A549 (cell line): ENCODE measurements at places on chromosomes 3 and 15.

- DNase-seq = no peak
Measured at GRCh38 chr3:39323494-39323893, 6.0 kb upstream of the CCR8 start.

- no peak for DNase-seq
Measured at GRCh38 chr3:7038394-7038793, 177.5 kb downstream of the GRM7 start.

GRCh38 chr3:162738784-162739183 lies 1242.2 kb downstream of the OTOL1 start:
- DNase-seq = no peak

GRCh38 chr15:58839485-58839884 lies 68.4 kb downstream of the MINDY2 start:
- peak; percentile 33 for DNase-seq

- no peak for DNase-seq
Measured at GRCh38 chr3:49855662-49856061, 702 bp downstream of the TRAIP start.

- DNase-seq = no peak
Measured at GRCh38 chr3:146464783-146465182, 4.6 kb downstream of the PLSCR2 start.

DNA sequence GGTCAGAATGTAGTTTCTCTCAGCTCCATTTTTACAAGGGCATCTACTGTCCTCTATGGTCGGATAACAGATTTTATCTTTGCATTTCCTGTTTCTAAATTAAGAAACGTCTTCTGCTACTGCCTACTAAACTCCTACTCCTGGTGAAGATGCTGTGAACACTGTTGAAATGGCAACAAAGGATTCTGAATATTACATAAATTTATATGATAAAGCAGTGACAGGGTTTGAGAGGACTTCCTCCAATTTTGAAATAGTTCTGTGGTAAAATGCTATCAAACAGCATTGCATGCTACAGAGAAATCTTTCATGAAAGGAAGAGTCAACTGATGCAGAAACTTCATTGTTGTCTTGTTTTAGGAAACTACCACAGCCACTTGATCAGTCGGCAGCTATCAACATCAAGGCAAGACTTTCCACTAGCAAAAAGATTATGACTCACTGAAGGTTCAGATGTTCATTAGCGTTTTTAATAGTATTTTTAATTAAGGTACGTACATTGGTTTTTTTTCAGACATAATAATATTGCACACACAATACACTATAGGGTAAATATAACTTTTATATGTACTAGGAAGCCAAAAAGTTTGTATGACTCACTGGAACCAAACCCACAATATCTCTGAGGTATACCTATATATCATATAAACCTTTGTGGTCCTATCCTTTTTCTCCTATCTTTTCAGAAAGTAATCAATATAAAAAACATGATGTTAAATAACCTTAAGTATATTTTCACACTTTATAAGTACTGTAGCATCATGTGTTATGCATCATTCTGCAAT lies 156.1 kb downstream of the STAG1 start:
- DNase-seq = no peak

DNA sequence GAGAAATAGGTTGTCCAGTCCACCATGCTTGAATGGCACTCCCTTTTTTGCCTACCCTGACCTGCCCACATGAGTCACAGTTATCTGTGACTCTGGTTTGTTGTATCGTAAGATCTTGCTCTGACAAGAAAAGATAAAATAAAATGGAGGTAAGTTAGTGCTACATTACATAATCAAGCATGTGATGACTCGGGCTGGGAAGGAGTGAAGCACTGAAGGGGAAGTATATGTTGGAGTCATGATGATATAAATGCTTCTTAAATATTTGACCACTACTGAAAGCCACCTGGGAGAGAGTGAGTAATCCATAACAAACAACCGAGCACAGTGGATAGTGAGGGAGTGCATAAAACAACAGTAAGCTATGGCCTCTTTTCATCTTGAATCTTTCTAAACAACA lies 124.4 kb downstream of the SHOX2 start:
- peak; percentile 9 for DNase-seq

DNA sequence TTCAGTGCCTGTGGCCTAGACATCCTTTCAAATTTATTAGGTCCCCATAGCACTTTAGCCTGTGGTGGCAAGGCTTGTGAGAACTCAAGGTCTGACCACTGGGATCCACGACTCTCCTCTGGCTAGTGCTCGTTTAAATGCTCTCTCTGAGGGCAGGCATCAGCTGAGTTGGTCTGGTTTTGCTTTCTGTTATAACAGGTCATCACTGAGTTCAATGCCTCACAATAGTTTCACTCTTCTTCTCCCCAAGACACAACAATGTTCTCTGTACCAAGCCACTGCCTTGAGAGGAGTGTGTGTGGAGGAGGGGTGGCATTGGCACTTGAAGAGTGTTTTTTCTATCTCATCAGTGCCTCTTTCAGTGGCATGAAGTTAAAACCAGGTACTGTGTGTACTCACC lies 7.6 kb downstream of the OR5K4 start:
- no peak for DNase-seq

DNA sequence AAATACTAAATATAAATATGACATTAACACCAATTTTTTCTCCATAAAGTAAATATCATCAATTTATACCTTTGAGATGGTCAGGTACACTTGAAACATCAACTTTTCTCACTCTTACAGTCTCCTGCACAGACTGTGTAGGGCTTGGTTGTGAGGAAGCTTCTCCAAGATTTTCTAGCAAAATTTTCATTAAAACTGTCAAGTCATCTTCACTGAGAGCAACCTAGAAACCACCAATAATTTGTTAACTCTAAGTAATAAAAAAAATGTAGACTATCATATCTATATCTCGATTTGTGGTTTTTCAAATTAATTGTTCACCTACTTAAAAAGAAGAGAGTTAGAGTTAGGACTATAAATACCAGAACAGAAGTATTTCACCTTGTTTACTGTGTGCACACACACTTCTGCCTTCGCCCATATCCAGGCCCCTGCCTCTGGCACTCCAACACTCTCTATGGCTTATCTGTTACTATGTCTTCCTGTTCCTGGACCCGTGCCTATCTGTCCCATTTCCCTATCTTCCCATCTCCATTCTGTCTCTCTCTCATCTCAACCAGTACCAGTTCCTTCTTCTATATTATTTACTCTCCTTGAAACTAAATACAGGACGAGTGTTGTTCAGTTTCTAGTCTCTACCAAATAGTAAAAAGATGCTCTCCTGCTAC lies 123.6 kb downstream of the VPS13C start:
- DNase-seq = no peak

GRCh38 chr3:69231929-69232440 lies 109.6 kb upstream of the LMOD3 start:
- DNase-seq = no peak

- DNase-seq = no peak
Measured at GRCh38 chr3:16355828-16356227, 90.8 kb downstream of the OXNAD1 start.

- DNase-seq = no peak
Measured at GRCh38 chr3:185477316-185477715, 21.5 kb downstream of the TMEM41A start.

DNA sequence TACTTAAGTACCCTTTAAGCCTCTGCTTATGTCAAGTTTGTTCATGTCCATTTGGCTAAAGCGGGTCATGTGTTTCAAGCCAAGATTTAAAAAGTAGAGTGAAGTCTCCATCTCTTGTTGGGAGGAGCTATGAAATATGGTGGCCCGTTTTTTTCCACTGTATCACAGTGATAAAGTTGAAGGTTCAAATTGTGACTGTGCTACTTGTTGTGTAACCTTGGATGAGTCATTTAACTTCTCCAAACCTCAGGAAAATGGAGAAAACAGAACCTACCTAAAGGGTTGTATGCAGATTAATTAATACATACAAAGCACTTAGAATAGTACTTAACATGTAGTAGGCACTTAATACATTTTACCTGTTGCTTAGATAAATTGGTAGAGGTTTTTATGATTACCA lies 43.4 kb downstream of the SNAPC5 start:
- no peak for DNase-seq

DNA sequence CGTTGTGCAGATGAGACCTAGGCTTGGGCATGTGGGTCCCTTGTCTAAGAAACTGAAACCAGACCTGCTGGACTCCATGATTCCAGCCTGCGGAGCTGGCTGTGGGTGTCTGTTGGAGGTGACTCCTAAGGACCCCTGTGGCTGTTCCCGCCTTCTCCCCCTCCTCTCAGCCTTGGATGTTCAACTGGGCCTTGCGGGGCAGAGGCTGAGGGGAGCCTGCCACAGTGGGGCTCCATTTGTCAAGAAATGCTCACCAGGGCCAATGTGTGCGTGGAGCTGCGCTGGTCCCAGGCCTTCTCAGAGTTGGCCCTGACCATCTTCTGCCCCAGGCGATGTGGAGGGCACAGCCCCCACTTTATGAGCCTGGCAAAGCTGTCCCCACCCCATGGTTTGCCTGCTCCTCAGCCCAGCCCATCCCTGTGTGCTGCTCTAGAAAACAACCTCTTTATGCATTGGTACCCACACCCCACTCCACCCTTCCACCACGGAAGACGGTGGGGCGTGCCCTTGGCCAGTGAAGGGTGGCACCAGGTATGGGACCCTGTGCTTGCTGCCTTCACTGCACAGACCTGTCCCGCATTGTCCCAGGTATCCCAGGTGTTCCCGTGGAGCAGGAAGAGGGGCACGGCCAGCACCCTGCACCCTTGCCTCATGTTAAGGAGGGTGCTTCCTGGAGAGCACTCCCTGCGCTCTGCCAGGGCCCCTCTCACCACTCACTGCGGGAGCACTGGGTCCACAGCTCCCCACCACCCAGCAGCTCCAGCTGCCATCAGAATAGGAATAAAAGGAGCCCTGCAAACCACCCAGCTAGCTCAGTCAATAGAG lies 7.9 kb downstream of the MESP2 start:
- no peak for DNase-seq

GRCh38 chr3:13073326-13074005 lies at the start of gene IQSEC1:
IQSEC1 (minus strand) TSS chr3:13073429; CDS start chr3:13073014, 415 bp downstream.
- DNase-seq = no peak
